ENCODE measurements at places on chromosomes 6 and 20. TPM values are rescaled to one million over a fixed set of nuclear protein-coding genes. Genes with fewer than 3 reads are reported as not detected.

DEFB115 gene
- total RNA-seq, result not detected

BMP5 gene
- total RNA-seq, result 0.07 TPM

REM1 gene
- total RNA-seq, result not detected

CDSN gene
- not detected for total RNA-seq

LY6G6D gene
- not detected for total RNA-seq

HLA-DQB1 gene
- 3.8 TPM for total RNA-seq

TMEM74B gene
- total RNA-seq, result 10.9 TPM

XKR7 gene
- 2.3 TPM for total RNA-seq

PNLDC1 gene
- total RNA-seq, result 0.39 TPM

BTBD3 gene
- 37.3 TPM for total RNA-seq

PEX7 gene
- 11.8 TPM for total RNA-seq

MROH8 gene
- 0.89 TPM for total RNA-seq

PGC gene
- 0.62 TPM for total RNA-seq

KHDC1L gene
- not detected for total RNA-seq

CDH26 gene
- total RNA-seq, result 1.0 TPM

GPLD1 gene
- 8.4 TPM for total RNA-seq

TSPO2 gene
- total RNA-seq, result not detected

NKX2-4 gene
- total RNA-seq, result 0.11 TPM

ZC2HC1B gene
- total RNA-seq, result not detected

EMILIN3 gene
- 5.8 TPM for total RNA-seq

IMPG1 gene
- not detected for total RNA-seq

EFCAB8 gene
- 0.55 TPM for total RNA-seq

RIN2 gene
- 4.3 TPM for total RNA-seq

MEA1 gene
- 91.2 TPM for total RNA-seq

HS3ST5 gene
- 8.6 TPM for total RNA-seq

RUNX2 gene
- total RNA-seq, result 0.28 TPM

Data from WTC11 (cell line).